Smooth muscle cell of bladder (primary cell): ENCODE measurements at places on chromosomes 2 and 18. TPM values are rescaled to one million over a fixed set of nuclear protein-coding genes. Genes with fewer than 3 reads are reported as not detected.

The PDCD1 gene
- not detected in 2 replicates for total RNA-seq

The PRADC1 gene
- 10.9 and 11.5 TPM in 2 replicates for total RNA-seq

The HOXD4 gene
- total RNA-seq = under 0.01 and 0.18 TPM in 2 replicates

The MFSD6 gene
- total RNA-seq = 13.2 and 15.1 TPM in 2 replicates

The CRYBA2 gene
- total RNA-seq = not detected in 2 replicates

The UGT1A3 gene
- total RNA-seq = not detected in 2 replicates

The LIPG gene
- total RNA-seq = 12.4 and 19.8 TPM in 2 replicates

The OLA1 gene
- total RNA-seq = 88.9 and 95.9 TPM in 2 replicates

The LIMS3 gene
- total RNA-seq = 2.8 and 5.2 TPM in 2 replicates

The ZNF804A gene
- 2.0 and 2.6 TPM in 2 replicates for total RNA-seq

The SIX3 gene
- total RNA-seq = not detected in 2 replicates

The LYG2 gene
- not detected in 2 replicates for total RNA-seq

The ESCO1 gene
- 10.2 and 13.8 TPM in 2 replicates for total RNA-seq

The PJVK gene
- 1.8 and 2.1 TPM in 2 replicates for total RNA-seq

The SLC5A7 gene
- not detected in 2 replicates for total RNA-seq

The KCNIP3 gene
- 0.57 and 1.0 TPM in 2 replicates for total RNA-seq

The SMAD2 gene
- total RNA-seq = 58.9 and 104 TPM in 2 replicates

The MYO3B gene
- total RNA-seq = 0.18 and 1.1 TPM in 2 replicates

The CHST10 gene
- total RNA-seq = 8.2 and 8.3 TPM in 2 replicates

The SERPINB12 gene
- total RNA-seq = not detected in 2 replicates

The ALK gene
- under 0.01 TPM in 2 replicates for total RNA-seq

The FOXI3 gene
- total RNA-seq = not detected in 2 replicates

The RIT2 gene
- total RNA-seq = not detected in 2 replicates

The B3GNT7 gene
- under 0.01 and 0.18 TPM in 2 replicates for total RNA-seq

The DGKD gene
- total RNA-seq = 12.1 and 16.1 TPM in 2 replicates

The NEURL3 gene
- not detected in 2 replicates for total RNA-seq

The FAM237A gene
- total RNA-seq = not detected in 2 replicates

The SLC9A2 gene
- not detected in 2 replicates for total RNA-seq

The FAM117B gene
- 5.4 and 10.5 TPM in 2 replicates for total RNA-seq

The TBR1 gene
- total RNA-seq = under 0.01 TPM in 1 of 2 replicates, not detected in the other

The SLC16A14 gene
- total RNA-seq = 3.3 and 4.1 TPM in 2 replicates

The CNDP1 gene
- total RNA-seq = not detected in 2 replicates

The COLEC11 gene
- 0.57 and 1.4 TPM in 2 replicates for total RNA-seq

The UCN gene
- total RNA-seq = 0.14 and 0.83 TPM in 2 replicates

The IL37 gene
- total RNA-seq = not detected in 2 replicates

The IL1R2 gene
- 1.1 and 1.7 TPM in 2 replicates for total RNA-seq

The NLRC4 gene
- not detected in 2 replicates for total RNA-seq

The INSIG2 gene
- 6.1 and 10.7 TPM in 2 replicates for total RNA-seq

The DES gene
- 0.71 and 3.7 TPM in 2 replicates for total RNA-seq

The ANKRD53 gene
- total RNA-seq = 0.14 and 0.37 TPM in 2 replicates

The SERPINB4 gene
- total RNA-seq = 0.14 and 0.46 TPM in 2 replicates

The NTSR2 gene
- total RNA-seq = under 0.01 TPM in 1 of 2 replicates, not detected in the other

The ALKAL2 gene
- total RNA-seq = 0.43 TPM in 1 of 2 replicates, not detected in the other

The HES6 gene
- total RNA-seq = 0.92 and 4.0 TPM in 2 replicates

The SCN7A gene
- total RNA-seq = 0.09 and 0.14 TPM in 2 replicates

The PSD4 gene
- 1.1 and 3.4 TPM in 2 replicates for total RNA-seq

The TUBA3E gene
- total RNA-seq = not detected in 2 replicates

The RPRM gene
- not detected in 2 replicates for total RNA-seq

The GRP gene
- not detected in 2 replicates for total RNA-seq

The RAB6D gene
- not detected in 2 replicates for total RNA-seq

The FHOD3 gene
- 6.1 and 16.9 TPM in 2 replicates for total RNA-seq

The PROC gene
- not detected in 2 replicates for total RNA-seq

The LDLRAD4 gene
- total RNA-seq = 0.71 and 3.1 TPM in 2 replicates
